ENCODE measurements at places on chromosomes 4 and X.
A peak's percentile ranks its signal among the peaks of the same experiment; 100 is the strongest.

DNA sequence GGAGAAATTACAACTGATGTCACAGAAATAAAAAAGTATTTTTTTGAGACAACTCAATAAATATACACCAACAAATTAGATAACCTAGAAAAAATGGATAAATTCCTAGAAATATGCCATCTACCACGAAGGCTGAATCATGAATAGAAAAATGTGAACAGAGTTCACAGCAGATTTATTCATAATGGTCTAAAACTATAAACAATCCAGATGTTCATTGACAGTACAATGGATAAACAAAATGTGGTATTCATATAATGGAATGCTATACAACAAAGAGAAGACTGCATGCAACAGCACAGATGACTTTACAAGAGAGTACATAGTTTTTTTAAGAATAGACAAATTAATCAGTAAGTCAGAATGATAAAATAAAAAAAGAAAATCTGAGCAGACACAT is 55.2 kb downstream of the CLOCK start:
- DNase-seq: peak; percentile 60

DNA sequence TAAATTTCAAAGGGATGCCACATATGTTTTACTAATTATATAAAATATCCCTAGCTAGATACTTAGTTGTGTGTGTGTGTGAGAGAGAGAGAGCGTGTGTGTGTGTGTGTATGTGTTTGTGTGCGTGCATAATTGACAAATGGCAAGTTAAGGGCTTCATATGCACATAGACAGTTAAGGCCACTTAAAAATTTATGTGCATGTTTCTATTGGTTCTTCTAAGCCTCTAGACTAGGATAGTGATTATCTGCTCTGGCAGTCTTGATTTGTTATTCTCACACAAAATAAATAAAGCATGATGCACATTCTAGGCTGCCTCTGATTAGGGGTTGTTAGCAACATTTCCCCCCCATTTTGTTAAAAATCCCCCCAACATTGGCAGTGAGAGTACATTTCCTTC is 279.0 kb upstream of the TAPT1 start:
- no peak for DNase-seq

DNA sequence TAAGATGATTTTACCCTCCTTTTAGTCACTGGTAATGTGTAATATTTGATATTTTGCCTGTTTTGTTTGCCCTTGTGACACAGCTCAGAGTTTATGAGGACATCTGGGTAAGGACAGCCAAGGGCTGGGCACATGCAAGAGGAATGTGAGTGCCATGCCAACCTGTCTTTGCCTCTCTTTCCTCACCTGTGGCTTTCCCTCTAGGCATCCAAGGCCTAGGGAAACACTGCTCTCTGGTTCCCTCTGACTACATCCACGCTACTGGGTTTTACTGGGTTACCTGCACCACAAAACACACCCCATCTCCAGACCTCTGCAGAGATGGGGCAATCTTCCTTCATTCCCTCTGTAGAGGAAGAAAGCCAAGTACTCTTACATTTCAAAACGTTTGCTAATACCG is 7.7 kb downstream of the HPGDS start:
- DNase-seq: no peak

DNA sequence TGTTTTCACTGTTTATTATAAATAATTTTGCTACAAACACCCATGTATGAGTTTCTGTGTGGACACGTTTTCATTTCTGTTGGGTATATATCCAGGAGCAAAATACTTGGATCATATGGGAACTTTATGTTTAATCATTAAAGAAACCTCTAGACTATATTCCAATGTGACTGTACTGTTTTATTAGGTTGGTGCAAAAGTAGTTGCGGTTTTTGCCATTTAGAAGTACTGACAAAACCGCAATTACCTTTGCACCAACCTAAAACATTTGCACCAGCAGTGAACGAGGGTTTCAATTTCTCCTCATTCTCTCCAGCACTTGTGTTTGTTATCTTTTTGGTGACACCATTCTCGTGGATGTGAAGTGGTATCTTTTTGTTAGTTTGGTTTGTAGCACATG is 565.0 kb downstream of the TRIML1 start:
- DNase-seq: no peak

- DNase-seq: no peak
Measured at GRCh38 chrX:153814591-153815315, 15.6 kb downstream of the PDZD4 start.

DNA sequence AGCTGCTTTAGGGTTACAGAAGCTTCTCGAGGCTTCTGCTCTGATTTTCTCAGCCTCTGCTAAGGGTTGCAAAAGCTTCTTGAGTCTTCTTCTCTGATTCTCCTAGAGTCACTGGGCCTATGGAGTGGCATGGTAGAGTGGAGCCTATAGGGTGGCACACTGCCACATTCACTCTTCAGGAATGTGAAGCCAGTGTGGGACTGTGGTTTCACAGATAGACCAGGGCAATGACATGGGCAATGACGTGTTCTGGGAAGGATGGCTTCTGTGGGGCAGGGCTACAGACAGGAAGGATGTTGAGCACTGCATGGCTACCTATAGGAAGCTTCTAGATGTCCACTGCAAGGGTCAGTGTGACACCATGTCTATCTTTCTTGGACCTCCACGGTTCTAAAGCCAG is 11.0 kb upstream of the MAMLD1 start:
- no peak for DNase-seq

DNA sequence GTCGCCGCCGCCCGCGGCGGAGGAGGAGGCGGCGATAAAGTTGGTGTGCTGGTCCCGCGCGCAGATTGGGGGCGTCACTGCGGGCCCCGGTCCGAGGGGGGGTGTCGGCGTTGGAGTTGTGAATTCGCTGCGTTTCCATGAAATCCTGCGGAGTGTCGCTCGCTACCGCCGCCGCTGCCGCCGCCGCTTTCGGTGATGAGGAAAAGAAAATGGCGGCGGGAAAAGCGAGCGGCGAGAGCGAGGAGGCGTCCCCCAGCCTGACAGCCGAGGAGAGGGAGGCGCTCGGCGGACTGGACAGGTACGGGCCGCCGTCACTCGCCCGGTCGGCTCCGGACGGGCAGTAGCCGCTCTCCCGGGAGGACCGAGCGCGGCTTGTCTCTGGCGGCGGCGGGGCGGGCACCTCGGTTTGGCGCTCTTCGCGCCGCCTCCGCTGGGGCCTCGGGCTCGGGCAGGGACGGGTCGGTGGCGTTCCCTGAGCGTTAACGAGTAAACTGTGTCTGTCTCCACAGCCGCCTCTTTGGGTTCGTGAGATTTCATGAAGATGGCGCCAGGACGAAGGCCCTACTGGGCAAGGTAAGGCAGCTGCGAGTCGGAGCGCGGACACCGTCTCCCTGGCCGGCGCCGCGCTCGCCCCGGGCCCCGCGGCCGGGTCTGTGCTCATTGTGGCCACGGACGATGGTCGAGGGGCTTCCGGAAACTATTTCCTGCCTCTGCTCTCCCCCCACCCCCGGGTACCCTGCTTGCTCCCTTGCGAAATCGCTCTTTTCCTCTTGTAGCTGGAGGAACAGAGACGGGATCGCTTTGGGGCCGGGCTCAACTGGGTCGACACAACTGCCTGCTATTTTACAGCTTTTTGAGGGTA is 658 bp downstream of the KDM6A start:
- peak; percentile 39 for DNase-seq

DNA sequence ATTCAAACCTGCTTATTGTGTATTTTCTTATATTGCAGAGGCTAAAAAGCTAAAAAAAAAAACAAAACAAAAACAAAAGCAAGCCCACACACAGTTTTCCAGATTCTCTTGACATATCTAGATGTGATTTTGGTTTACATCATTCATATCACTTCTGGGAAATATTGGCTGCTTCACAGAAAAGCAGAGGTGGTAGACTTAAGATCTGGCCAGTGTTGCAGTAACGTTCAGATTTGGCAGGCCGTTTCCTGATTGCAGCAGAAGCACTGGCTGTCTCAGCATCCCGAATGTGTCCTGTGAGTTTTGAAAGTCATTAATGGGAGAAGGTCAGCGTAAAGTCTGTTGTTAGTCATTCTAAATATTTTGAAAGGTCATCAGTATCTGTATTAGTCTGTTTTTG is 2062.0 kb downstream of the ARAP2 start:
- peak; percentile 86 for DNase-seq

All from fibroblast of mammary gland (primary cell).